ENCODE measurements at places on chromosomes 2 and 18. TPM values are rescaled to one million over a fixed set of nuclear protein-coding genes. Genes with fewer than 3 reads are reported as not detected.

Gene HRH4
- total RNA-seq: not detected

Gene ASXL3
- total RNA-seq: not detected

Gene COLEC11
- total RNA-seq: not detected

Gene TRAPPC8
- 36.8 TPM for total RNA-seq

Gene PKP4
- total RNA-seq: 31.3 TPM

Gene ACOXL
- total RNA-seq: not detected

Gene SALL3
- not detected for total RNA-seq

Gene HOXD8
- total RNA-seq: 24.1 TPM

Gene GBX2
- total RNA-seq: 8.1 TPM

Gene GCKR
- 3.7 TPM for total RNA-seq

Gene DNAJB2
- 11.6 TPM for total RNA-seq

Measured in mammary microvascular endothelial cell (primary cell).